ENCODE measurements at places on chromosomes 3 and 15.

GRCh38 chr3:29515451-29515850, 234.6 kb downstream of the RBMS3 start:
- no peak for DNase-seq

DNA sequence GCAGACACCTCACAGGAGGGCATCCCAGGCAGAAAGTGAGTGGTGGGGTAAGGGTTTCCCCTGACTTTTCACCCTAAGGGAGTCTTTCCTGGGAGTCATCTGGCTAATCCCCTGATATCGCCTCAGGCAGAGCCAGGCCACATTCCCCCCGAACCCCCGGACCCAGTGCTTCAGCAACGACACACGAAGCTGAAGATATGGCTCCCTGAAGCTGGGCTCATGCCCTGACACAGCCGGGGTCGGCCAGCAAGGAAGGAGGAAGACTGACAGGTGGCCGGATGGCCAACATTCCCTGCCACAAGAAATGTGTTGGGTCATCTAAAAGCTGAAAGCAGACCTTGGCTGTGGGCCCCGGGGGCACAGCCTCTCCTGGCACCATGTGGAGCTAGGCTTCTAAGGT, 14.4 kb downstream of the CHST13 start:
- DNase-seq: no peak

GRCh38 chr15:59762558-59762957, 73.4 kb upstream of the BNIP2 start:
- no peak for DNase-seq

DNA sequence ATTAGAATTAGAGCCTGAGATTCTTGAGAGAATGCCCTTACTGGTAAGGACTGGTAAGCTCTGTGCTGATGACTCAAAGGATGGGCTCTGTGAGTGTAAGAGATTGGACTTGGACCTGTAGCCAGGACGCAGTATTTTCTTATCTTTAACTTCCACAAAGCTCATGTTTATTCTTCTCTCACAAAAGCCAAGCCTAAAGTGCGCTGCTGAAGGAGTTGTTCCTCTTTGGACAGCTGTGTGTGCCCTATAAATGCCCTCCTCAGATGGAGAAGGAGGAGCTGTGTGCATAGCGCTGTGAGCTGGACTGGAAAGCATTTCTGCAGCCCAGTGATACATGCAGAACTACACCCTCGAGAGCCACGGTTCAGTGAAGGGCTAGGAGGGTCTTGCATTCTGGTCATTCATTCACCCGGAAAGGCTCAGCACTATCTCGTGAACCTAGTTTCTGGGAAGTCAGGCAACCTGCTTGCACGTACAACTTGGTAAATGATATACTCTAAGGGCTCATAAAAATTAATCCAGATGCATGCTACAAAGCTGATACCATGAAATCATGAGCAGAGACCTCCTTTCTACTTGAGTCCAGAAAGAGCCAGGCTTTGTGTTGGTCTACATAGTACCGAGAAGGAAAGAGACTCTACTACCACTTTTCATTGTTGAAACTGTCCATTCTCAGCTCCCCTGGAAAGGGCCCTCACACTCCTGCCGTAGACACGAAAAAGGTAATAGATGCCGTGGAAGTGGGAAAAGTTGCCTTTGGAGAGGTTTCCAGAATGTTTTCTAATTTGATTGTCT, 103.0 kb upstream of the TBL1XR1 start:
- no peak for DNase-seq

- DNase-seq: no peak
Measured at GRCh38 chr15:45259796-45260195, 7.8 kb downstream of the SLC28A2 start.

GRCh38 chr3:59766200-59766872, 716.5 kb upstream of the CFAP20DC start:
- DNase-seq: no peak

DNA sequence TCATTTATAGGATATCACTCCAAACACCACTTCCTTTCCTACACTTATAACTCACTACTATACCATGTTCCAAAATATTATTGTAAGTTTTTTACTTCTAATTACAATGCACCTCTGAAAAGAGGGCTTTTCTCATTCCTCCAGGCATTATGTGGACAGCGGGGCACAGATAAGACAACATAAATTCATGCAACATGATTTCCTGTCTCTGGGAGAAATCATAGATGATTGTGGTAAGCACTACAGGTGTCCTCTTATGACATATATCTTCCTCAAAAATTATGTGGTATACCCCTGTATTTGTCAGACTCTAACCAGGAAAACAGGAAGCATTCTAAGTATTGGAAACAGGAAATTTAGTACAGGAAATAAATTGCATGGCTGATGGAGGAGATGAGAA, 45.7 kb upstream of the INO80 start:
- no peak for DNase-seq

- DNase-seq: no peak
Measured at GRCh38 chr3:53500165-53500777, 5.9 kb downstream of the CACNA1D start.
